Common myeloid progenitor, CD34-positive (primary cell): ENCODE measurements at places on chromosomes 3 and 15.

DNA sequence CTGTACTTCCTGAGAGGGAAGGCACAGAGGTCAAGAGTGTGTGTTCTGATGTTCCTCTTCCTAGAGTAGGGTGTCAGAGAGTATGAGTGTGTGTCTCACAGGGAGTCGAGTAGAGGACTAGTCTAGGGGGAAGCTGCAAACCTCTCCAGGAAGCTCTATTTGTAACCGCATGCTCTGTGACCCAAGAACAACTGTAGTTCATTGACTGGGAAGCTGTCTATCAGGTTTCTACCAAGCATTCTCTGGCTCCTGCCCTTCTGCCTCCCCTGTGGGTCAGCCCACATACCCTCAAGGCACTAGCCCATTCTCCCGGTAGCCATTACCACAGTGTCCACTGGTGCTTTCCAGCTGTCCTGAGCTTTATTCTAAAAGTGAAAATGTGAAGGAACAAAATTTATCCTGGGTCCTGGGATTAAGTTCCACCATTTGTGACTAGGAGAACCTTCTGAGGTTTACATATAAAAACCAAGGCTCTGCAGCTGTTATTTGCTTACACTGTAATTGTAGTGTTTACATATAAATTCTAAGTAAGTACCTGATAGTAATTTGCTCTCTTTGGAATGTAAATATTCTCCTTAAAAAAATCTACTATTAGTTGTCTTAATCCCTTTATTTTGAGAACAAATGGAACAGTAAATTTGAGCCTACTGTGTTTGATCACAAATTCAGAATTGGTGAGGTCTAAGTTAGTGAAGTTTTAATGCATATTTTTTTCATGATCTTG lies 40.7 kb downstream of the MYRIP start:
- peak; percentile 9 for DNase-seq

- DNase-seq = no peak
These were observed 43.9 kb downstream of the BOC start for GRCh38 chr3:113255100-113255853.

GRCh38 chr3:58540176-58540858 lies 3.3 kb upstream of the ACOX2 start:
- no peak for DNase-seq

- peak; percentile 82 for DNase-seq
These were observed at the start of gene CELSR3 for GRCh38 chr3:48662753-48663488. CELSR3 (minus strand) TSS chr3:48662886; CDS start chr3:48662634, 252 bp downstream.

GRCh38 chr3:141384157-141384556 lies 15.9 kb downstream of the ZBTB38 start:
- DNase-seq = no peak
